T follicular helper cell (primary cell): ENCODE measurements at places on chromosomes 3 and 15.

DNA sequence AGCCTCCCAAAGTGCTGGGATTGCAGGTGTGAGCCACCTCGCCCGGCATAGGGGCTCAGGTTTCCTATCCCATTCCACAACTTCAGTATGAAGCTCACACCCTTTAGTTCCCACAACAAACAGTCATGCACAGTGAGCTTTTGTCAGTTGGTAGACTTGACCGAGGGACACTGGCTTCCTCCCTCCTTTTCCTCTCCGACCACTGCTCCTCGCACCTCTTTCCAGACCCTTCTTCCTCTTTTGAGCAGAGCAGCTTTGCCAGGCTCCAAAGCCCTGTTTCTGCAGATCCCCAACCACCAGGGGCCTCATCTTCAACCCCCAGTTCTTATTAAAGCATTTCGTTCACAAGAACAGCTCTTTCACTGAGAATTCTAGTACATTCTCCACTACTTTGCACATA, 12.7 kb upstream of the CILP start:
- DNase-seq = no peak

DNA sequence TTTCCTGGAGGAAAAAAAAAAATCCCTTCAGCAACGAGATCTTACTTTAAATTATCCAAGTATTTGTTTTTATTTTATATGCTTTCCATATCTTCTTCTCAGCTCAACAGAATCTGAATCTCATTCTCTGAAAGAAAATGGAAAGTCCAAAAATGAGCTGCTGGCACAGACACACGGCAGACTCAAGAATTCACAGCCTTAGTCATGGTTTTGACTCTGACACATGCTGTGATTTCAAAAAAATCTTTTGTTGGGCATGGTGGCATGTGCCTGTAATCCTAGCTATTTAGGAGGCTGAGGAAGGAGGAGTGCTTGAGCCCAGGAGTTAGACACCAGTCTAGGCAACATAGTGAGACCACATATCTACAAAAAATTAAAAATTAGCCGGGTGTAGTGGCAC, 565.0 kb downstream of the MAGI1 start:
- no peak for DNase-seq

- DNase-seq = no peak
These were observed 126.9 kb upstream of the SLC7A14 start for GRCh38 chr3:170712798-170713197.

DNA sequence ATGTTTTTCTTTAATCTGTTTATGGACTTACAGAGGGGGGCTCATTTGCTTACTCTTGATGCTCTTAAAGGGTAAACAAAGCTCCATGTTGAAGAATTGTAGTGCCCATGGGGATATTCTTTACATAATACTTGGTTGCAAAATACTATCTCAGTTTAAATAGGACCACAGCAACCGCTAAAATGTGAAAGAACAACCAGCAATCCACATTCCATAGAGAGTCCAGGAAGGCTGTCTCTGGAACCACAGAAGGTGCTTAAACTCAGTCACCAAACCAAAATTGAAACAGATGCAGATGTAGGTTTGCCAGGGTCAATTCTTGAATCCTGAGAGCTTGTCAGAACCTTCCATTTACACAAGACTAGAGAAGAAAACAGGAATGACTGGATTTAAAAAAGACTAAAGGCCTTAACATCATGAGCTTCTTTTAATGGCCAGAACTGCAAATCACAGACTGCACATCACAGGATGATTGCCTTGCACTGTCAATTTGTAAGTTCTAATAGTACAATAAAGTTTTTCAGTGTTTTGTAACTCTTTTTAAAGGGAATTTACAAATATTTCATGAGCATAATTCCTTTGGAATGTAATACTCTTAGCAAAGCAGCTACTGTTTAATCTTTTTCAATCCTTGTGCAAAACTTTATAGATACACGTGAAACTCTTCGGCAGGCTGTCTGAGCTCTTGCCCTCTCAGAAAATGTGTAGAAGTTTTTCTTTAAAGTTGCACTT, 661.6 kb downstream of the SI start:
- no peak for DNase-seq

DNA sequence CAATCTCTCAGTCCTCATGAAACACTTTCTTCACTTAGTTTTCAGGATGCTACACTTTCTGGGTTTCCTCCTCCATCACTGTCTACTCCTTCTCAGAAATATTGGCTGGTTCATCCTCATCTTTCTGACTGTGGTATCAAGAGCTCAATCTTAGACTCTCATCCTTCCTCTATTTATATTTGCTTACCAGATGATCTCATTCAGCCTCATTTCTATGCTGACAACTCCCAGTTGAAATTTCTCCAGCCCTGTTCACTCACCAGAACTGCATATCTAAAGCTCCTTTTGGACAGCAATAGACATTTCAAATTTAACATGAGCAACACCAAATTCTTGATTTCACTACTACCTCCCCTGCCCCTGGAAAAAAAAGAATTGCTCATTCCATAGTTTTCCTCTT, 48.0 kb upstream of the FBN1 start:
- DNase-seq = no peak

DNA sequence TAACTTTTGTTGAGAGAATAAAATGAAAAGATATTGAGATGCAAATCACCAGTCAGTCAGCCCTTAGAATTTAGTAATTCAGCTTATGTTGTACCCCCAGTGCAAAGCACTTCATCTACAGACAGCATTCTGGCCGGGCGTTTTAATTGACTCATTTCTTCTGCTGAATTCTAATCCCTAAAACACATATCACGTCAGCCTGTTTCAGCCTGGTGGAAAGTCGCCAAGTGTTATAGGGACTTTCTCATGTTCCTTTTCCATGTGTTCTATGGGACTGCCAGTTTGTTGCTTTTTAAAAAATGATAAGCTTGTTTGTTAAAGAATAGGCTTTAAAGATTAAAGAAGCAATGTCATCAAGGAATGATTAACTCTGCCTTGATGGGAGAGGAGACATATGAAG, 169.7 kb upstream of the BFSP2 start:
- DNase-seq = no peak

- DNase-seq = no peak
These were observed 43.6 kb downstream of the FOXB1 start for GRCh38 chr15:60047701-60048100.

GRCh38 chr3:6249679-6250078, 611.2 kb upstream of the GRM7 start:
- DNase-seq = no peak

DNA sequence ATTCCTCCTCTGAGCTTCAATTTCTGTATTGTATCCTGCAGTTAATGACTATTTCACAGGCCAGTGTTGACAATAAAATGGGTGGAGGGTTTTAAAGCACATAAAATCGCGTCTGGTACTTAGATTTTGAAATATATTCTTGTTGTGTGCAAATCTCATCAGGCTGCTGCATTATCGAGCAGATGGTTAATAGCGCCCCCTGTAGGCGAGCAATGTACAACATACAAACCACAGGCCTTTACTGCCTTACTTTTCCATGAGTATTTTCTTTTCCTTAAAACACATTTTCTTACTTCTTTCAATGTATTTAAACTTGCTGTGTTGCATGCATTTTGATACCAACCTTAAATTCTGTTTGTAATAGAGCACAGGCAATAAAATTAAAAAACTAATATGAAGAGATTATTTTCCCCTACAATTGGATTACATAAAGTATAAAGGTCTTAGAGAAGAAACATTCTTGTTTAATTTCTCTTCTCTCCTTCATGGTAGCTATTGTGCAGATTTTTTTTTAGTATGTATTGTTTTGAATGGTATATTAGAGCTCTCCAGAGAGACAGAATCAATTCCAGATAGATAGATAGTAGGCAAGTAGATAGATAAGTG, 608.4 kb downstream of the CADM2 start:
- peak; percentile 4 for DNase-seq

DNA sequence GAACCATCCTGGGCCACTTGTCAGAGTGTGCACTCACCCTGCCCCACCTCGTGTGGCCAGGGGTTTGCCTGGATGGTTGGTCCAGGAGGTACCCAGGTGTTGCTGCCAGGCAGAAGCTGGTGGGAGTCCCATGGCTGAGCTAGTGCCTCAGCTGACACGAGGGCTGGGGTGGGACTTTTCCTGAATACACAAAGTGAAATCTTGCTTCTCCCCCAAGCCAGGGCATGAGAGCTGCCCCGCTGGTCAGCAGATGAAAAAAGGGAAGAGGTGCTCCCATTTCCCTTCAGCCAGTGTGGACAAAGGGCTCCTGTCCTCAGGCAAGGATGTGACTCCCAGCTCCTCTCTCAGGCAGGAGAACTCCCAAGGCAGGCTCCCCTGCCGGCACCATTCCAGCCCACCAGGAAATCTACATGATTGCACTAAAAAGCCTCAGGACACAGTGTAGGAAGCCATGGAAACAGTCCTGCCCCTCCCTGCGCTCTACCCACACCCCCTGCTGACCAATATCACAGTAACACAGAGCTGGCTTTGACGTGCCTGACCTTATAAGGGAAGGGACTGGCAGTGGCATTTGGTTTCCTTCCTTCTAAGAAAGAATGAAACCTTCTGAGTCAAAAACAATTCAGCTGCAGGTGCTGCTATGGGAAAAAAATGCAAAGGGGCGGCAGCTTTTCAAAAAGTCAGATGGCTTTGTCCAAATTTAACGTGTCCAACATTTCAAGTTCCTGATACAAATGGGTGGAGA, 33.9 kb downstream of the MYO5C start:
- DNase-seq = no peak

- DNase-seq = no peak
These were observed 141.3 kb downstream of the TLE3 start for GRCh38 chr15:69956417-69956816.

- DNase-seq = no peak
These were observed 45.2 kb upstream of the SEC61A1 start for GRCh38 chr3:128007033-128007424.

DNA sequence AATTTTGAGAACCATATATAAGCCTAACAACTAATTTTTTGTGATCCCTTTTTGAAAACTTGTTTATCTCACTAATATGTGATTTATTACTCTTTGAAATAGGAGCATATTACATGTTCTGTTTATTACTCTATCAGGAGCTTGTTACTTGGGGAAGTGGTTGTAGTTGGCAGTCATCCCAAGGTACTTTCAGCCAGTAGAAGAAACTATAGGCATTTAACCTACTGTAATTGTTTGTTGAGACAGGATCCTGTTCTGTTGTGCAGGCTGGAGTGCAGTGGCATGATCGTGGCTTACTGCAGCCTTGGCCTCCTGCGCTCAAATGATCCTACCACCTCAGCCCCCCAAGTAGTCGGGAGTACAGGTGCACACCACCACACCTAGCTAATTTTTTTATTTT, 195.6 kb downstream of the TCF12 start:
- no peak for DNase-seq

DNA sequence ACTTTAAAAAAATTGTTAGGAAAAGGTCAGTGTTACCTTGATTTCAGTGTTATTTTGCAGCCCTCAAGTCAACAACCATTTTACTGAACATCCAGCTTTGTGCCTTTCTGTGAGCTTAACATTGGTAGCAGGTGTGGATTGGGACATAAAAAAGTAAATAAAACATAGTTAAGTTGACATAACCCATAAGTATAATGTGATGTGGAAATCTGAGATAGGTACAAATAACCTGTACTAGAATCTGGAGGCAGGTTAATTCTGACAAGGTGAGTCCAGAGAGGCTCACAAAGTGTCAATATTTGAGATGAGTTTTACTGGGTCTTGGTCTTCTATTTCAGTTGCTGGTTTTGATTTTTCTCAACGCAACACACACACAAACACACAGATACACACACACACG, 151.3 kb downstream of the LPP start:
- DNase-seq = no peak

- DNase-seq = no peak
These were observed 80.1 kb upstream of the GBE1 start for GRCh38 chr3:81841540-81841939.

DNA sequence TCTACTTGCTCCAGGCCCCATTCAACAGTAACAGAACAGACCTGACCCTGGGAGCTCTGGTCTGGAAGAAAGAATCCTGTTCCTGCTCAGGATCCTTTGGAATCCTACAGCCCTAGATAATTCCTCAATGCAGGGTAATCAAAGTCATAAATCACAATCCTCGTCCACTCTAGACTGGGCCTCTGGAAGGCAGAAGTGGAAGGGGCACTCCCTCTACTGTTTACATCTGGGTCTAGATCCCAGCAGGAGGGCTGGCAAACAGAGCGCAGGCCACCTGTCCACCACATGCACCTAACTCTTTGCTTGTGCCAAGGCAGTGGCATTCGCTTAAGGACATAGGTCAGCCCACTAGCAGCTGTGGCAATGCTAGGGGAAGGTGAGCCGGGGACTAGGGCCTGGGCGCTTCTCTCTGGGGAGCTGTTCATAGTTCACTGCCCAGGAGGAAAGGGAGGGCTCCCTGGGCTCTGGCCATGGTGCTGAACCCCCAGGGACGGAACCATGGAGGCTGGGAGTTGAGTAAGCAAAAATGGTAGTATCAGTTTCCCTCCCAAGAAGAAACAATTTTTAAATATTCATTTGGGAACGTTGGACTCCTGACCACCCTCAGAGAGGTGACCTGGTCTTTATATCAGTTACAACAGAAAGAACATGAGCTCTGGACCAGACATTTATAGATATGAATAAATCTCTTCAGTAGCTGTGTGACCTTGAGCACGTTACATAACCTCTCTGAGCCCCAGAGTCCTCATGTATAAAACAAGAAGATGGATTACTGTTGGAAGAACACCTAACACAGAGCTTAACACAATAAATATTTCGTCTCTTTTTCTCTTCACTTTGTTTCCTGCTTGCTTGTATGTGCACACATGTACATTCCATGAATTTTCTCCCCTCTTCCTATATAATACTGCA, 90.2 kb downstream of the NTRK3 start:
- DNase-seq = no peak
